GM23338 (cell line): ENCODE measurements at places on chromosomes 5 and 9. TPM values are rescaled to one million over a fixed set of nuclear protein-coding genes. Genes with fewer than 3 reads are reported as not detected.

GRCh38 chr9:126633881-126634558 is 20.3 kb downstream of the LMX1B start:
- no peak for DNase-seq

The SPAG8 gene
- 0.45 TPM in 1 of 2 replicates, not detected in the other for total RNA-seq

- no peak for DNase-seq
These were observed 122.3 kb upstream of the POC5 start for GRCh38 chr5:75839547-75839946.

GRCh38 chr9:127323393-127323792 is 58.8 kb downstream of the GARNL3 start:
- no peak for DNase-seq

- no peak for DNase-seq
These were observed 66.7 kb downstream of the HRH2 start for GRCh38 chr5:175724314-175725275.

The CDH9 gene
- total RNA-seq = 0.31 TPM in 1 of 2 replicates, not detected in the other

GRCh38 chr5:130055572-130055971 is 151.3 kb downstream of the CHSY3 start:
- DNase-seq = no peak
